NCI-H774 (cell line): ENCODE measurements at places on chromosomes 2 and 18.

- no peak for DNase-seq
Observed at GRCh38 chr2:186772579-186772978, 76.4 kb downstream of the ZSWIM2 start.

GRCh38 chr2:218748741-218749441, 33.1 kb upstream of the CYP27A1 start:
- no peak for DNase-seq

DNA sequence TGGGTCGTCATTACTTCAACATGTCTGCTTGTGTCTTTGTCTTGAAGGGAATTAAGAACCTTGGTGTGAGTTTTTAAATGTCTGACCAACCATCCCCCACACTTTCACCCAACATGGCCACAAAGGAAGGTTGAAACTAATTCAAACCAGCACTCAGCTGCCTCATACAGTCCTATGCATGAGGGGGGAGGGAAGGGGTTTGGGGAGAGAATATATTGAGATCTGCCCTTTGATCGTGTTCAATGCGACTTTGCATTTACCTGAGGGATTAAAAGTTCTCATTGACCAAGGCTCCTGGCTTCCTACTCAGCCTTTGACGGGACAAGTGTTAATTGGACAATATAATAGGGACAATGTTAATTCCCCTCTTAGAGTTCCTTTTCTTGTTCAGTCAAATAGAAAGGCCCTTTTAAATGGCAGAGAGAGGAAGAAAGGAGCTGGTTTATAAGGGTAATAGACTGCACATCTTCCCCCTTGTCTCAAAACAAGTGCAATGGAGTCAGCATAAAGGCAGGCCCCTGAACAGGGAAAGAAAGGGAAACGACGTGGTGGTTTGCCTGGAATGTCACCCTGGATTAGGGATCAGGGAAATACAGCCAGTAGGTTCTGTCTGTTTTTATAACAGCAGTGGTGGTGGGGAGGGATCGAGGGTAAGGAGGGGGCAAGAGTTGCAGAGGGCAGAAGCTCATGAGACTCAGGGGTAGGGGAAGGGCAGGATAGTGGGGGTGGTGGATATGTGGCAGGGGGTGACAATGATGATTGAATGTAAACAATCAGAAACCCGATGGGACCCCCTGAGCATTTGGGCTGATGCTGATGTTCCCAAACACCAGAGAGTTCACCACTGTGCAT, 198.7 kb downstream of the MYCN start:
- no peak for DNase-seq

- peak; percentile 47 for DNase-seq
Observed at GRCh38 chr2:121052521-121052920, 232.5 kb downstream of the TFCP2L1 start.

DNA sequence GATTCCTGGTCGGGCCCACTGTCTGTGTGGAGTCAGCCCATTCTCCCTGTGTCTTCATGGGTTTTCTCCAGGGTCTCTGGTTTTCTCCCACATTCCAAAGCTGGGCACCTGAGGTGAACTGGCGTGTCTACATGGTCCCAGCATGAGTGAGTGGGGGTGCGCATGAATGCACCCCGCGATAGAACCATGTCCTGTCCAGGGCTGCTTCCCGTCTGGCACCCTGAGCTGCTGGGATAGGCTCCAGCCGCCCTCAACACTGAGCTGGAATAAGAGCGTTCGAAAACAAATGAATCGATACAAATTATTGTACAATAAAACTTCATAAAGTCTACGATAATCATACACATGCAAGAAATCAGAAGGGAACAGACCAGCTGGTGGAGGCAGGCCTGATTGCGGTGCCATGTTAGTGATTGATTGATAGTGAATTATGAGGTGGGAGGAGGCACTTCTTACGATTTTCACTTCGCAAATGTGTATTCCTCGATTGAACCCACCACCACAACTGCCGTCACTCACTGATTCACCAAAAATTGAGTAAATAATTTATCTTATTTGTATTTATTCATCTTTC, 186.6 kb downstream of the MGAT5 start:
- DNase-seq: no peak

DNA sequence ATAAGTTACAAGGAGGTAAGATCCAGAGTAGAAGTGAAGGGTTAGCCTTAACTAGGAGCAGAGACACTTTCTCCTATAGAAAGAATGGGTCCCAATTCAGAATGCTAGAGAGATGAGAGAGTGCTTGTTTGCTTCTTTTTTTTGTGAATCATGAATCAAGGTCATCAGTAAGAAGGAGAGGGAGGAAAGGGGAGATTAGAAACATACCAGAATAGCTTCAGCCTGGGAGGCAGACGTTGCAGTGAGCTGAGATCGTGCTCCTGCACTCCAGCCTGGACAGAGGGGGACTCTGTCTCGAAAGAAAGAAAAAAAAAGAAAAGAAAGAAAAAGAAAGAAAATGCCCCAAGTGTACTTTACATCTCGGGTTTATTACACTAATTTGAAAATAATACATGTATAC, 55.8 kb upstream of the SLC35F5 start:
- no peak for DNase-seq
